ENCODE measurements at places on chromosomes 2 and 18.

DNA sequence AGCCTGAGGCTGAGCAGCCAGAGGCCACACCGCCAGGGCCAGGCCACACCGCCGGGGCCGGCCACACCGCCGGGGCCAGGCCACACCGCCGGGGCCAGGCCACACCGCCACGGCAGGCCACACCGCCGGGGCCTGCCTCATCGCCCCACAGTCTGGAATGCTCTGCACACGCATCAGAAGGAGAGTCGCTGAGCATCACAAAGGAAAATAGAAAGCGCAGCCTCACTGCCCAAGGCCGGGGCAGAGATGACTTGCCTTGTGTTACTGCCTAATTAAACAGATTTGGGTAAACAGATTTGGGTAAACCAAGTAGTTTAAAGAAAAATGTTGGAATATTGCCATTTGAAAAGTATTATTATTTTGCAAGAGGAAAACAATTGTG is 10.4 kb upstream of the NFATC1 start:
- no peak for ATAC-seq

- no peak for ATAC-seq
These were observed 375.8 kb upstream of the FANCL start for GRCh38 chr2:58616961-58617360.

DNA sequence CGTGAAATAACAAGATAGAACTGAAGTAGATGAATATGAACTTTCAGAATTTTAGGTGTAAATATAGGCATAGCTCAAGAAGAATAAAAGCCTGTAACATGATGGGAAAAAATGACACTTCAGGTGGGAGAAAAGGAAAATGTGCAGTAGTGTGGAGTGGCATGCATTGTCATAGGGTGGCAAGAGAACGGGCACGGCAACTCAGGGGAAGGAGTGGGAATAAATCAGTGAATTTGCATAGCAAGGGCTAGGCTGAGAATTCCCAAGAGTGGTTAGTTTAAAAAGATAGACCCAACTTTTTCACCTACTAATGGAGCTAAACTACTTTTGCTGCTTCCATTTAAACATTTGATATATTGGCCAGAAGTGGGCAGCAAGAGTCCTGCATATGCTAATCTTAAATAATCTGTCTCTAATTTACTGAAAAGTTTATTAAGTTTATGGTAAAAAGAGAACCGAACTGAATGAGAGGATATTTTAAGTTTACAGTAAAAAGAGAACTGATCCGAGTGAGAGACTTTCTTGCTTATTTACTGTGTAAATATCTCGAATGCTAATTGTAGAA is 228.1 kb downstream of the CTNNA2 start:
- no peak for ATAC-seq

GRCh38 chr2:72108121-72108520 is 39.5 kb downstream of the CYP26B1 start:
- no peak for ATAC-seq

DNA sequence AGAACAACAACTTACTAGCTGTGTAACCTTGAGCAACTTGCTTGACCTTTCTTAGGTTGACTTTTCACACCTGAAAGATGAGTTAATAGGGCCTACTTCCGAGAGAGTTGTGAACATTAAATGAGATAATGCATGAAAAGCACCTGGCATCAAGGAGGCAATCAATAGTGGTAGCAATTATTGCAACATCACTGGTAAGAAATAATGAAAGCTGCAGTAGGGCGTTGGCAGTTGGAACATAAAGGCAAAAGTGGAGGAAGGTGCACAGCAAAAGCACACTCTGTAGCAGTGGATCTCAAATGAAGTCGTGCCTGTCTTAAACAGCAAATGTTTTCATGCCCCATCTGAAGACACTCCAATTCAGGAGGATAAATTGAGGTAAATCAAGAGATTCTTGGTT is 178.9 kb upstream of the VRK2 start:
- no peak for ATAC-seq

DNA sequence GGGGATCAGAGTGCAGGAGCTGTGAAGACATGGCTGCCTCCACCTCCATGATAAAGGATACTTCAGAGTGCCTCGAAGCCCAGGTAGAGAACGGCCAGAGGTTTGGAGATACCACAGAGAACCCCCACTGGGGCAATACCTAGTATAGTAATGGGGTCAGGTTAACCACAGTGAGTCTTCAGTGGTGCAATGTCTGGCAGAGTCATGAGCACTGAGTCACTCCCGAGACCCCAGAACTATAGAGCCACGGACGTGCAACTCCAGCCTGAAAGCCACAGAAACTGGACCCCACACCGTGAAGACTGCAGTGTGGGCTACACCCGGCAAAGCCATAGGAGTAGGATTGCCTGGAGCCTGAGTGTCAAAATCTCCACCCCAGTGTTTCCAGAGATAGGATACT is 746.6 kb downstream of the CBLN2 start:
- no peak for ATAC-seq

DNA sequence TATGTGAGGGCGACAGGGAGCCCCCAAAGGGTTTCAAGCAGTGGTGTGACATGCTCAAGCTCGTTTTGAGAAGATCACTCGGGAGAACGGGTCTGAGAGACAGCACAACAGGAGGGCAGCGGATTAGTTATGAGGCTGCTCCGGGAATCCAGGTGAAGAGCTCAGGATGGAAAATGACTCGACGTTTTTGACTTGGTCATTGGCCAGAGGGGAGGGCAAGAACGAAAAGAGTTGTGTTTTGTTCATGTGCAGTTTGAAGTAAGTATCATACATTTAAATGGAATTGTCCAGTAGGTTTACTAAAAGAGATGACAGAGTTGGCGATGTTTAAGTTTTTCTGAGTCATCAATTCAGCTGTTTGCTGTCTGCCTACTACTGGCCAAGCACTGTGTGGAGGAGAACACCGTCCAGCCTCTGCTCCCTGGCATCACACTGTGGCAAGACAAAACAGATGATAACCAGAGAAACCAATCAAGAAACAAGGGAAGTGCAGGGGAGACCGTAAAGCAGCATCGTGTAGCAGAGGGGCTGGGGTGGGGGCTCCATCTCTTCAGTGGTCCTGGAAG is 25.3 kb upstream of the ANXA4 start:
- ATAC-seq, result no peak

All from activated CD4-positive, CD25-positive, alpha-beta regulatory T cell treated with anti-CD3 and anti-CD28 coated beads, Interleukin-2, amount 50 U/mL, for 24 hours (primary cell).